Common myeloid progenitor, CD34-positive (primary cell): ENCODE measurements at places on chromosomes 6 and 20.

GRCh38 chr6:130937942-130938604, 110.9 kb downstream of the SMLR1 start:
- no peak for DNase-seq

GRCh38 chr6:38567436-38567835, 72.3 kb downstream of the BTBD9 start:
- DNase-seq: peak; percentile 15

DNA sequence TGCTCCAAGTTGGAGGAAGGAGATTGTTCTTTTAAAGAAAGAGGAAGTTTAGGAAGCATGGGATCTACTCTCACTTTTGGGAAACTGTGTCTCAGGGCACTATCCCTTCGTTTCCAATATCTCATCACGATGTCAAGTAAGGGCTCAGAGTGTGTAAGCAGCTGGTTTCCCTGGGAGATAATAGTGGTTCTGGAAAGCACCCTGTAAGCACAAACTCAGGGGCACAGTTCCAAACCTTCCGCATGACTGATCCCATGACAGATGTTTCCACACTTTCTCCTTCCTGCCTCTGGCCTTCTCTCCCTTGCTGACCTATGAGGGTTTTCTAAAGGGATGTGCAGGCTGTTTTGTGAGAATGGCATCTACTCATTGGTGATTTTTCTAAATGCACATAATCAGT, 33.9 kb downstream of the ADTRP start:
- DNase-seq: no peak

- DNase-seq: peak; percentile 55
Observed at GRCh38 chr6:136923116-136923953, 1.2 kb downstream of the SLC35D3 start.

DNA sequence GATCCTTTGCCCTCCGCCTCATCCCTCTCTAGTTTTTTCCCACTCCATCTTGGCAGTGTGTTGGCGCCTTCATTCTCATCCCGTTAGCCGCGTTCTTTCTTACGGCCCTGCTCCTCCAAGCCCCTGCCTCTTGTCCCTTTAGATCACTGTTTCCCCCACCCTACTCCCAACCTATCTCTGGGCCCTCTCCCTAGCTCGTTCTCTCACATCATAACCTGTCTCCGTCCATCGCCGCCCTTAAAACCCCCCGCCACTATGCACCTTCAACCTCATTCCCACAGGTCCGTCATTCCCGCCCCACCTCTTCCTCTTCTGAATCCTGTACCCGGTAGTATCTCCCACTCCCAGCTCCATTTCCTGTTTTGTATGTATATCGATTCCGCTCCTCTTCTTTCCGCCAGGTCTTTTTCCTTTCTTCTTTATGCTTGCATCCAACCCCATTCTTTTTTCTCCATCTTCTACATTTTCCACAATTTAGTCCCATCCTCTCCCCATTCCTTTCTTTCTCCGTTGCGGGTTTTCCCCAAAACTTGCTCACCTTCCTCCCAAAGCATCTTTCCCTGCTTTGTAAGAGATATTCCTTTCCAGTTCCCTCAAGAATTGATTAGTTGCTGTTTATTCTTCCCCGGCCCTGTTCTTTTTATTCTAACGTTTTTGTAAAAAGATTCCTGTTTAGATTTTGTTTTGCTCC, 671 bp downstream of the EFHC1 start:
- no peak for DNase-seq

GRCh38 chr20:40945189-40945588, 83.4 kb upstream of the TOP1 start:
- no peak for DNase-seq

DNA sequence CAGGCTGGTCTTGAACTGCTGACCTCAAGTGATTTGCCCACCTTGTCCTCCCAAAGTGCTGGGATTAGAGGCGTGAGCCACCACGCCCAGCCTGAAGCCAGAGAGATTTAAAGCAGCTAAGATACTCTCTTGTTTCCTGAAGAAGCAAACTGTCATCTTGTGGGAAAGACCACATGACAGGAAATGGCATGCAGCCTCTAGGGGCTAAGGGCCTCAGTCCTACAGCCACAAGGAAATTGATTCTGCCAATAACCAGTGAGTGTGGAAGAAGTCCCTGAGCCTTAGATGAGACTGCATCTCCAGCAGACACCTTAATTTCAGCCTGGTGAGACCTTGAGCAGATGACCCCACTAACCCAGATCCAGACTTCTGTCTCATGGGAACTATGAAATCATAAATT, 40.9 kb downstream of the KIZ start:
- DNase-seq: peak; percentile 57
